ENCODE measurements at places on chromosomes 13 and 19.

DNA sequence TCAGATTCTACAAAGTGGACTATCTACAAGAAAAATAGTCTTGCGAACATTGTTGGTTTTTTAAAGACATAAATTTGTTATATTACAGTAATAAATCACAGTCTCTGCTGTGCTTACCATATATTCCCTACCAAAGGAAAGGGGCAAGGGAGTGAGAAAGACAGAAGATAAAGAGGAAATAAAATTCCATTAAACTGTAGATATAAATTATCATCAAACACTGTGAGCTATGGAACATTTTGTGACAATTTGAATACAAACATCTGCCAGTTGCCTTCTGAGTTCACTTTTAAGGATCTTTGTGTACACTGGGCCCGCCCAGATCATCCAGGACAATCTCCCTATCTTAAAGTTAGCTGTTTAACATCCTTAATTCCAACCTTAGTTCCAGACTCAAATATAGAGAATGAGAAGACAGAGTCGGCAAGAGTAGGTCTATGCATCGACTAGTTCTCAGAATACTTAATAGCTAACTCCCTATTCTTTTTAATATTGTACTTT is 122.8 kb downstream of the NUFIP1 start:
- DNase-seq = no peak

- DNase-seq = no peak
These were observed 214.9 kb downstream of the KCNRG start for GRCh38 chr13:50229960-50230661.

DNA sequence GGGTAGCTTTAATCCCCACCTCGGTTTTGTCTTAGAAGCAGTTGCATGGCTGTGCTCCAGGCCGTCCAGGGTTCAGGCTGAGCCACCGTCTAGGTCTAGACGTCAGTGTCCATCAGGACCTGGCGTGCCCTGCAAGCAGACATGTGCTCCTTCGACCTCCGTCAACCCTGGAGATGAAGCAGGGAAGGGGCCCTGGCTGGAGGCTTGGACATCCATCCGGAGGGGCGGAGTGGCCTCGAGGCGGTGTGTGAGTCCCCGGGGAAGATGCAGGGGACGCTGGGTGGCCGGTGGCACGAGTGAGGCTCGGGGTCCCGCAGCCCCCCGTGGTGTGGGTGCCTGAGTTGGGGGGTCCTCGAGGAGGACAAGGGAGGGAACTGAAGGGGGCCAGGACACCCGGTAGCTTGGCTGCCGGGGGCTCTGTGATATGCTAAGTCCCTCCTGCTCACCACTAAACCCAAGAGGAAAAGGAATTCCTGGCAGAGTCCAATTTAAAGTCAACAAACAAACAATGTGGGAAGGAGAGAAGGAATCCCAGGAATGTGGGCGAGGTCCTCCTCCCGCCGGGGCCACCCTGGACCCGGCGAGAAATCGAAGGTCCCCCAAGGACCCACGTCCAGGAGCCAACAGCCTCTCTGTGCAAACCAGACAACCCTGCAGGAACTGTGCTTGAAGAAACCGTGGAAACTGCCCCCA is 14.9 kb upstream of the PTBP1 start:
- DNase-seq = no peak

DNA sequence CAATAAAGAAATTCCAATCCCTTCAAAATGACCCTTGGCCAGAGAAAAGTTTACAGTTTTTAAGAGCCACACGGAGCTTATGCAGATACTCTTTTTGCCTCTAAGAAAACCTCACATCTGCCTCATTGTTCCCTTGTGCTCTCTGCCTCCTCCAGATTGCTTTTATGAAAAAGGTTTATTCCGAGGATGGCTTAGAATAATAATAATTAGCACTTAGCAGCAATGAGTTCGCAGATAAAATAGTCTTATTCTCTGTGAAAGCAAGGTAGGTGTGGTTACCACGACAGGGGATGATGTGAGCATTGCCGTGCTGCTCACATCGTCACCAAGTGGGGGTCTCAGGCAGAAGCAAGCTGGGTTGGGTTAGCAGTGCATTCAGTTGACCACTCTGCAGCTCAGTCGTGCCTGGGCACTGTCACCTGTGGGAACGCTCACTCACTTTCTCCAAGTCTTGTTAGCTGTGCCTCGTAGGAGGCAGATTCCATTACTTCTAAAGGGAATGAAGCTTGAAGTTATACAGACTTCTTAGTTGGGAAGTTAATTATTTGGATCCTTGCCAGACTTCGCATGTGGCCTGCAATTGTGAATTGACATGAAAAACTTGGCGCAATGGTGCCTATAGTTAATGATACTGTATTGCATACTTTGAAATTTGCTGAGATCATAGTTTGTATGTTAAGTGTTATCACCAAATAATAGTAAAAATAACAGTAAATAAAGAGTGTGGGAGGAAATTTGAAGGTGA is 157.2 kb downstream of the MYO16 start:
- no peak for DNase-seq

GRCh38 chr19:23718802-23719201 is 31.8 kb upstream of the ZNF675 start:
- DNase-seq = no peak

DNA sequence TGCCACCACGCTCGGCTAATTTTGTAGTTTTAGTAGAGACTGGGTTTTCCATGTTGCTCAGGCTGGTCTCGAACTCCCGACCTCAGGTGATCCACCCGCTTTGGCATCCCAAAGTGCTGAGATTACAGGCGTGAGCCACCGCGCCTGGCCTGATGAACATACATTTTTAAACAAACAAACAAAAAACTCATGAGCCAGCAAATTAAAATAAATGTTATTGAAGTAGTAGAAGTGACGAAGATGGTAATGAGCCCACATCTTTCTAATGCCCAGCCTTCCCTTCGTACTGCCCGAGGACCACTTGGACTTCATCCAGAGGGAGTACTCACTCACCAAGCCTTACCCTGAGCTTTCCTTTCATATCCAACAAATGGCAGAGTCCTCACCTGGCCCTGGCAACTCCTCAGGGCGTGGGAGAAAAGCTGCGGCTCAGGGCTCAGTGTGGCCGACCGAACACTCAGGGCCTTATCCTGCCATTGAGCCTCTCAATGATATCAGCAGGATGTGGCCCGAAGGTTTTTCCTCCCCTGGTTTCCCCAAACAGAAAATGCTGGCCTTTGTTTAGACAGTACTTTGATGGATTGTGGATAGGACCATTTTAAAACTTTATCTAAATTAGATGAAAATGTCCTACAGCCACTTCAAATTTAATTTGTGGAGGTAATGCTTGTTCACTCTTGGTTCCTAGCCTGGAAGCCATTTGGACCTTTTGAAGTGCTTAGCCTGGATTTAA is 22.8 kb upstream of the ABCC4 start:
- DNase-seq = no peak

DNA sequence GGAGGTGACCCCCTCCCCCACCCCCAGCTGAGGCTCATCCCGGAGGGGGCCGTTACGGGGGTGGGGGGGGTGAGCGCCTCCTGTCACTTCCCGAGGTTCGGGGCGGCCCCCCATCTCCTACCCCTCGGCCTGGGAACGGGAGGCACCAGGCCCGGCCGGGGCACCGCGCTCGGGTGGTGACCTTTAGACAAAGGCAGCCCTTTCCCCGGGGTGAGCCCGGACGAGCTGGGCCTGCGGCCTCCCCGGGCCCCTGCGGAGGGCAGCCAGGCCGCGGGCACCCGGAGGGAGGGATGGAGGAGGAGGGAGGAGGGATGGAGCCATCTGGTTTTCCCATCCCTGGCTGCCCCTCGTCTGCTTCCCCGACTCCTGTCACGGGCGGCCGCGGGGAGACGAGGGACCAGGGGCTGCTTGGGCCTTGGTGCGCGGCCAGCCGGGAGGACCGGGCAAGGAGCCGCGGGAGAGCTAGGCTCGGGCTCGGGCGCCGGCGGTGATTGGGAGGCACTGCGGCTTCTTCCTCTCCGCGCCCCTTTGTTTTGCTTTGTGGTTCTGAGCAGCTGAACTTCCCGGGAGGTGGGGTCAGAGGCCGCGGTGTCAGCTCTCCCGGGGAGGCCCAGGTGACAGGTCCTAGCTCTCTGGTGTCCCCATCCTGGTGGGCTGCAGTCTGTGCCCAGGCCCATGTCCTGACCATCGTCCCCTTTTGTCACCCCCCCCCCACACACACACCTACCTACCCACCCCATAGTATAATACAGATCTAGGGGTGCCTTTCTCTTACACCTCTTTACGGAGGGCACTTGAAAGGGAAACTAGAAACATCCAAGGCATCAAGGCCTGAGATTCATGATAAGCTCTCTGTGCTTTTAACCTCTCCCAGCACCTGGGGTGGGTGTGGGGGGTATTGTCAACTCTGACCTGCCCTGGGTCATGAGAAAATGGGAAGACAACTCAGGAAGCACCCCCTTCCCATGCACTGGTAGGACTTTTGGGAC is 1.3 kb downstream of the BICRA start:
- DNase-seq = peak; percentile 70

- DNase-seq = peak; percentile 86
These were observed at the start of gene GZMM for GRCh38 chr19:543910-544608. Gene GZMM (plus strand): TSS chr19:544053. CDS start chr19:544072, 19 bp downstream.
